ENCODE measurements at places on chromosomes 7 and 10.
A peak's percentile ranks its signal among the peaks of the same experiment; 100 is the strongest.

- no peaks in the 10 kb centered on the region for H3K36me3 ChIP-seq
- no peak overlapping the region for H3K4me3 ChIP-seq
- H3K27ac ChIP-seq, result no peak overlapping the region
- H3K4me1 ChIP-seq, result no peaks in the 10 kb centered on the region
- ATAC-seq, result no peak
- H3K27me3 ChIP-seq, result no peaks in the 10 kb centered on the region
Observed at GRCh38 chr7:55374213-55374612, 9.1 kb downstream of the LANCL2 start.

DNA sequence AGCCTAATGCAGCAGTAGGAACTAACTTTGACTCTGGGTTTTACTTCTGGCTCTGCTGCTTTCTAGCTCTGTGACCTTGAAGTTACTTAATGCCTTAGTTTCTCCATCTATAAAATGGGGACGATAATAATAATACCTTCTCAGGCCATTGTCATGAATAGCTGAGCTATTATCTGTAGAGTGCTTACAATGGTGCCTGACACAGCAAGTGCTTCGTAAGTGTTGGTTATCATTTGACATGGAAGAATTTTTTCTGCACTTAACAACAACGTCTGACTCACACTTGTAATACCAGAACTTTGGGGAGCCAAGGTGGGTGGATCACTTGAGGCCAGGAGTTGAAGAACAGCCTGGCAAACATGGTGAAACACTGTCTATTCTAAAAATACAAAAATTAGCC lies 140.5 kb downstream of the ARL4A start:
- no peak overlapping the region for H3K4me3 ChIP-seq
- ATAC-seq, result no peak
- H3K27me3 ChIP-seq, result no peaks in the 10 kb centered on the region
- H3K27ac ChIP-seq, result no peak overlapping the region
- H3K36me3 ChIP-seq, result no peaks in the 10 kb centered on the region

- no peak within 1 kb of the TSS for H3K27ac ChIP-seq
- no peak for ATAC-seq
- H3K4me3 ChIP-seq, result peak within 1 kb of the TSS; percentile 29
Observed at GRCh38 chr7:121328508-121329190, at the start of gene WNT16. TSS of gene WNT16 (plus strand) at chr7:121329000. CDS start at chr7:121329293, 293 bp downstream.

- no peaks in the 10 kb centered on the region for H3K4me1 ChIP-seq
- no peak overlapping the region for H3K4me3 ChIP-seq
- no peaks in the 10 kb centered on the region for H3K27me3 ChIP-seq
Observed at GRCh38 chr7:156230576-156230975, 410.0 kb upstream of the RNF32 start.

- peaks cover 17% of the 10 kb centered on the region for H3K27me3 ChIP-seq
- H3K27ac ChIP-seq, result no peak overlapping the region
- no peaks in the 10 kb centered on the region for H3K36me3 ChIP-seq
- H3K4me3 ChIP-seq, result no peak overlapping the region
Observed at GRCh38 chr10:75718991-75719390, 287.6 kb downstream of the LRMDA start.

DNA sequence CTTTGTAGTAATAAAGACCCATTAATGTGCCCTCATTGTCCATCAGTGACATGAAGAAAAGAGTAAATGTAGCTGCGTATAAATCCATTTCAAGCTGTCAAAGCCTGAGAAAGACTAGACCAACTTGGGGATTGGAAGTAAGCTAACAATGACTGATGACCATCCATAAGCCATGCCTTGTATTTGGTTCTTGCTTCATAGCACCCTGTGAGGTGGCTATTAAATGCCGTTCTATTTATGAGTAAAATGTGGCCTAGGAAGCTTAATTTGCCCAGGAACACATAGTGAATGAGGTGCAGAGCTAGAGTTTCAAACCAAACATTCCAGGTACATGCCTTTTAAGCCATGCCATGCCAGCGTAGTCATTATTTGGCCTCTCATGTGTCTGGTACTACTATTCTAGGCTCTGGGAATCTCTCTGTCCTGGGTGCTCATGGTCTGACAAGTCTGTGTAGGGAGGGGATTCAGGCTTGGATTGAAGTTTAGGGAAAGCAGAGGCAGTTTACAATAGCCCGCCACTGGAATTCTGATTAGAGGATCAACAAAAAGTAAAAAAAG lies 92.1 kb downstream of the ZNF277 start:
- H3K36me3 ChIP-seq, result peaks cover 27% of the 10 kb centered on the region
- no peak overlapping the region for H3K4me3 ChIP-seq
- no peaks in the 10 kb centered on the region for H3K4me1 ChIP-seq

DNA sequence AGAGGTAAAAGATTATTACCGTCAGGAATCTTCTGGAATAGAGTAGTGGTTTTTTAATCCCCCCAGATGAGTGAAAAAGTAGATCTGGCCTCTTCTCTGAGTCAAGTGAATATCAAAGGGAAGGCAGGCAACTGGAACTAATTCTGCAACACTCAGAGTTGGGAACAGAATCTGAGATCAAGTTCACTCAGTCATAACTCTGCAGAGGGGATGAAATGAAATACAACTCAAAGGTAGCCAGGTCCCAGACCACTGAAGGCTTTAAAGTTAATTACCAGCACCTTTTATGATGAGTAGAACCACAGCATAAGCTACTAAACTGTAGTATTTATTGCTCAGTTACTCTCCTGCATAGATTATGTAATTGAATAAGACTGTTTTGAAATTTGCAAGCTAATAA lies 455.6 kb upstream of the AKR1E2 start:
- ATAC-seq, result no peak
- H3K27me3 ChIP-seq, result no peaks in the 10 kb centered on the region
- no peaks in the 10 kb centered on the region for H3K36me3 ChIP-seq
- H3K4me1 ChIP-seq, result no peaks in the 10 kb centered on the region
- H3K27ac ChIP-seq, result no peak overlapping the region

DNA sequence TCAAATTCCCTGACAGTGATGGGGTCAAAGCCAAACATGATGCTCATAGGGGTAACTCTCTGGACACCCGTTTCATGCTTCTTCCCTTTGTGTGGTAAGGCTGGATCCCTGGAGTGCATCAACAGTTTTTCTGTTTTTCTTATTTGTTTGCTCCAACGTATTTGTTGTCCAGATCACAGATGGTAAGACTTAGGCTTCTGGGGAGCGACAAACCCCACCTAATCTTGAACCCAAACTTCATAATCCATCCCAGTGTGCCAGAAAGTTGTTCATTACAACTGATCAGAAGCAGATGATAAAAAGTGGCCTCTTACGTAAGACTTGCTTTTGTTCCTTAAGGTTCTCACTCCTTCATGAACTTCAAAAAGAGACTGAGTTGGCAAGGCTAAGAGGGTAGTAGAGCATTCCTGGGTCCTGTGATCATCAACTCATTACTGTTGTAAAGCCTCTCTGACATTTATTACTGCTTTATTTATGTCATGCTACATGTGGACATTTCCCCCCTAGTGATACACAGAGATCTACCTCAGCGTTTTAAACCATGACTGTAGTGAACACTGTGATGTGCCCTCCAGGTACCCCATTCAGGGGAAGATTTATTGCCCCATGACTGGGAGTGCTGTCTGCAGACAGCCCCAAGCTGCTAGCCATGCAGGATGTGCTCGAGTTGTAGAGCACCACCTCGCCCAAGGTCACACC lies 125.6 kb downstream of the CCDC71L start:
- H3K4me1 ChIP-seq, result peaks cover 5% of the 10 kb centered on the region
- ATAC-seq, result no peak
- H3K4me3 ChIP-seq, result no peak overlapping the region
- no peaks in the 10 kb centered on the region for H3K27me3 ChIP-seq
- no peaks in the 10 kb centered on the region for H3K36me3 ChIP-seq

- ATAC-seq, result no peak
- no peaks in the 10 kb centered on the region for H3K27me3 ChIP-seq
- H3K4me3 ChIP-seq, result peak overlapping the region; percentile 52
- peaks cover 25% of the 10 kb centered on the region for H3K36me3 ChIP-seq
Observed at GRCh38 chr10:110048781-110049180, 41.0 kb downstream of the ADD3 start.
